ENCODE measurements at places on chromosomes 13 and 19. TPM values are rescaled to one million over a fixed set of nuclear protein-coding genes. Genes with fewer than 3 reads are reported as not detected.

Gene UHRF1
- 109 TPM for total RNA-seq

Gene TMEM150B
- total RNA-seq, result not detected

Gene PSG7
- total RNA-seq, result not detected

Gene ATP4B
- total RNA-seq, result not detected

Gene IRGC
- total RNA-seq, result not detected

Gene GNA15
- total RNA-seq, result 1.5 TPM

Gene ETV2
- 1.5 TPM for total RNA-seq

Gene MYPOP
- 10.8 TPM for total RNA-seq

Gene C13orf46
- total RNA-seq, result 0.93 TPM

Gene DAND5
- 0.25 TPM for total RNA-seq

Gene ALOX5AP
- not detected for total RNA-seq

Gene EBI3
- total RNA-seq, result 1.2 TPM

Gene TSKS
- total RNA-seq, result 0.76 TPM

Gene PCP2
- total RNA-seq, result 0.32 TPM

Gene MIDN
- total RNA-seq, result 146 TPM

Gene CPB2
- 0.15 TPM for total RNA-seq

Gene SLC15A1
- total RNA-seq, result 2.6 TPM

Gene ZNF534
- total RNA-seq, result not detected

Gene ZIK1
- not detected for total RNA-seq

Gene PABPC3
- 0.59 TPM for total RNA-seq

Gene PEPD
- total RNA-seq, result 40.5 TPM

Gene KCNC3
- 6.9 TPM for total RNA-seq

Gene ABCC4
- total RNA-seq, result 26.3 TPM

Gene LCP1
- total RNA-seq, result 2.2 TPM

Gene SPTBN4
- 4.6 TPM for total RNA-seq

Gene EGLN2
- total RNA-seq, result 58.6 TPM

Gene IPO5
- total RNA-seq, result 237 TPM

Gene CYP4F8
- not detected for total RNA-seq

Gene ZGLP1
- total RNA-seq, result 5.0 TPM

Gene ERFL
- 0.79 TPM for total RNA-seq

Gene CLEC11A
- 7.1 TPM for total RNA-seq

Gene ZNF66
- total RNA-seq, result not detected

Gene TMPRSS9
- not detected for total RNA-seq

Gene MYBPC2
- total RNA-seq, result not detected

Gene UNC13A
- 29.0 TPM for total RNA-seq

Gene MRPL34
- 114 TPM for total RNA-seq

Gene RYR1
- 4.1 TPM for total RNA-seq

Gene COG3
- 17.6 TPM for total RNA-seq

Gene KLC3
- 22.8 TPM for total RNA-seq

Gene ATP1A3
- 34.7 TPM for total RNA-seq

Gene GAPDHS
- not detected for total RNA-seq

Gene WASF3
- total RNA-seq, result 3.4 TPM

Gene ZNF726
- not detected for total RNA-seq

Gene MRPL57
- total RNA-seq, result 26.3 TPM

Gene SAFB2
- total RNA-seq, result 86.9 TPM

Gene P2RY11
- total RNA-seq, result 43.8 TPM

Gene FFAR1
- total RNA-seq, result not detected

Gene FFAR3
- total RNA-seq, result not detected

Gene CFAP97D2
- total RNA-seq, result not detected

Gene NRTN
- total RNA-seq, result 11.5 TPM

Gene LYPD3
- 3.6 TPM for total RNA-seq

Gene ZNF235
- total RNA-seq, result 5.7 TPM

Gene GNG7
- total RNA-seq, result 11.3 TPM

Gene BRCA2
- 14.2 TPM for total RNA-seq

Gene MCOLN1
- 19.1 TPM for total RNA-seq

Gene PRSS57
- not detected for total RNA-seq

Gene IGFL2
- not detected for total RNA-seq

Gene GFY
- total RNA-seq, result 2.6 TPM
